ENCODE measurements at places on chromosomes 12 and 14. TPM values are rescaled to one million over a fixed set of nuclear protein-coding genes. Genes with fewer than 3 reads are reported as not detected.

GRCh38 chr12:127389923-127390322 lies 877.0 kb upstream of the TMEM132C start:
- no peak overlapping the region for H3K4me3 ChIP-seq
- H3K36me3 ChIP-seq = no peaks in the 10 kb centered on the region
- no peaks in the 10 kb centered on the region for H3K27me3 ChIP-seq

DNA sequence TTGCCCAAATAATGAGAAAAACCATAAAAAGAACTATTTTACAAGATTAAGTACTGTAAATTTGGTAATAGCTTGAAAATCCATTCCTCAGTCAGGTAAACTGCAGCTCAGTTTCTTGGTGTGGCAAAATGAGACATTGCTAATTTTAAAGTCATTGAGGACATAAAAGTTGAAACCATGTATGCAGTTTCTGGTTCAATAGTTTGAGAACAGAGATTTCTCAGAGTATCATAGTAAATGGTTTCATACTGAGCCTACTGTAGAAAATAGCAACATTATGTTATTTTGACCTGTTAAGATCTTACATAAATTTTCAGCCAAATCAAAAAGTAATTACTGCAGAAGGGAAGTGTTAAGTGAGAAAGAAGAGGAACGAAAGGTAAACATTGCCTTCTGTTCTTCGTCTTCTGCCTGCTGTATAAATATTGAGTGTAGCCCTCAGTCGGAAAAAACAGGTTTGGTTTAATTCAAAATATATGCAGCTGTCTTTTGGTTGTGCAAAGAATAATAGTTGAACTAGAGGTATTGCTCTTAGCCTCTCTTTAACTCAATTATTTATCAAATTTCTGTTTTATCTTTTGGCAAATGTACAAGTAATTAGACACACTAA lies 119.6 kb downstream of the SYNE2 start:
- H3K27me3 ChIP-seq = no peaks in the 10 kb centered on the region
- H3K4me1 ChIP-seq = no peaks in the 10 kb centered on the region
- H3K36me3 ChIP-seq = peaks cover 3% of the 10 kb centered on the region
- H3K27ac ChIP-seq = no peak overlapping the region
- H3K4me3 ChIP-seq = no peak overlapping the region

- no peak overlapping the region for H3K27ac ChIP-seq
- DNase-seq = peak; percentile 62
- H3K36me3 ChIP-seq = no peaks in the 10 kb centered on the region
- no peak overlapping the region for H3K4me3 ChIP-seq
- no peaks in the 10 kb centered on the region for H3K27me3 ChIP-seq
Measured at GRCh38 chr12:101018540-101018939, 191.5 kb downstream of the SLC5A8 start.

ZBTB42 gene
- 3.5 TPM for total RNA-seq

GRCh38 chr14:99603471-99604277 lies at the start of gene CCDC85C:
TSS of gene CCDC85C (minus strand) at chr14:99604207. CDS start at chr14:99603959, 248 bp downstream.
- H3K27me3 ChIP-seq = no peaks in the 10 kb centered on the region
- peaks cover 49% of the 10 kb centered on the region for H3K4me1 ChIP-seq
- H3K36me3 ChIP-seq = no peaks in the 10 kb centered on the region
- DNase-seq = peak; percentile 47
